ENCODE measurements at places on chromosomes 1 and 21.

DNA sequence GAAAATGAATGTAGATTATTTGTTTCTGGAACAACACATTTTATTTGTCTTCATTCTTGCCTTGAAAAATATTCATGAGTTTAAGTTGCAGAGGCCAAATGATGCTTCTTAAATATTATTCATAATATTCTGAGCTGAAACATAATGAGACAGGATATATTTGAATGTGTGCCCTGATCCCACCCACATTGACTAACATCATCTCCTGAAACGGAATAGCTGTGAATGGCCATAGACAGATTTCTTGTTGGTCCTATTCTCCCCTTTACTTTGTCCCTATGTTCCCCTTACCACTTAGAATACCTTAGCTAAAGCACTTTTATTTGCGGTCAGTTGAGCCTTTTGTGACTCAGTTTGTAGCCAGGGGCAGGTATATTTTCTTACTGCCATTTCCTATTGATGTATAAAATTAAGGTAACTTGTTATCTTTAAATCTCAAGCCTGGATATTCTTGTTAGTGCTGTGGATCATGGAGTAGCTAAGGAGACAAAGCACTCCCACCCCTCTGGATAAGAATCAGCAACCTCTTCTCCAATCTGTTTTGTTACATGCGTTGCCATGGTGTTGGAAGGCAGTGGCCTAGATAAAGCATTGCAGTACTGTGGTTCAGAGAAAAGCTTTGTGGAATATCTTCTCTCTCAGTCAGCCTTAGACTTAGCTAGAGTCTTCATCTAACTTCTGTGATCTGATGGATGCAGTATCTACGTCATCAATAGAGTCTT is 478.5 kb upstream of the DEPDC1 start:
- DNase-seq: no peak

DNA sequence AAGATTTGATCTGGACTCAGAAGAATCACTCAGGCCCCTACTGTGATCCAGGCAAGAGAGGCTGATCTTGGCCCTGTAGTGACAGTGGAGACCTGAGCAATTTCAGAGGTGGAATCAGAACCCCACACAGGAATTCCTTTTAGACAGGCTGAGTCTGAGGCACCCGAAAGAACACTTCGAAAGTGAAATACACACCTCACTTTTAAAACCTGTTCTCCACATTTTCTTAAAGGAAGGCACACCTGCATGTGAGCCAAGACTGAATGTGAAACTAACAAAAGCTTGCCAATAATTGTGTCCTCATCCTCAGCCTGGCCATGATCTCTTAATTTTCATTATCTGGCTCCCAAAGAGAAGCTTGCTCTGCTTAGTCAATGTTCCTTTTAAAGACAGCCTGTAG is 32.2 kb downstream of the SIPA1L2 start:
- DNase-seq: no peak

GRCh38 chr21:18989953-18990495 is 586.4 kb upstream of the TMPRSS15 start:
- DNase-seq: no peak

DNA sequence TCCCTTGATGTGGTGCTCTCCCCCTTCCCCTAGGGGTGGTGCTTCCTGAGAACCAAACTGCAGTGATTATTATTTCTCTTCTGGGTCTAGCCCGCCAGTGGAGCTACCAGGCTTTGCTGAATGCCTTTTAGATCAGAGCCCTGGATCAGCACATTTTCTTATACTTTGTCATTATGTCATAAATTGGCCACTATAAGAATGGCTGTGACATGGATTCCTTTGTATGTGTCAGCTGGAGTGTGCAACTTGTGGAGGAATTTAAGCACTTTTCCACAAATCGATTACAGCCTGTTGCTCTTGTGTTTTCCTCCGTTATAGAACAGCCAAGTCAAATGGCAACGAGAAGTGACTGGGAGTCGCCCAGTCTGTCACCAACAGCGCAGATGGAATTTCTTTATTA is 273.3 kb downstream of the DUSP10 start:
- DNase-seq: no peak

DNA sequence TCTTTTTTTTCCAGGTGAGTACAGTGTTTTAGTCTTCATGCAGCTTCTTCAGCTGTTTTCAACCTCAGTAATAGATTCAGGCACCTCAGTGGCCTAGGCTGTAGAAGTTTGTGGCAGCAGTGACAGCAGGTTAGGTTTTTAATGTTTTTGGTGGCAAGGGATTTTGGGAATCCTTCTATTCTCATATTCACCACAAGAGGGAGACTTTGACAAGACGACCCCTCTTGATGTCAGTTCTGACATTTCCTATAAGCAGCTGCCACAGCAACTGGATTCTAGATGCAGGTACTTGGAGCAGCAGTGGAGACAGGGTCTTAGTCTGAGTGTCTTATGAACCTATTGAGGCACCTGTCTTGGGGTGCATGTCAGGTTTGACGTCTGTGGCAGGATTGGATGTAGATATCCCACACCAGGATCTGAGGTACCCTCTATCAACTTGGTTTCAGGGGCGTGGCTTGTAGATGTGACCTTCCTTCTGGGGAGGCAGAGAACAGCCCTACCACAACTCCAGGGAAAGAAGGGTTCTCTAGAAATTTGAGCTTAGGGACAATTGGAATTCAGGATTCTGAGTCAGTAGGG is 1104.2 kb upstream of the TMPRSS15 start:
- peak; percentile 59 for DNase-seq

- no peak for DNase-seq
These were observed 86.1 kb upstream of the VAV3 start for GRCh38 chr1:108050911-108051629.
